HuH-7.5 (cell line): ENCODE measurements at places on chromosomes 6 and 20.
A peak's percentile ranks its signal among the peaks of the same experiment; 100 is the strongest.

GRCh38 chr6:6659600-6660327 lies 71.2 kb downstream of the LY86 start:
- no peak for DNase-seq

DNA sequence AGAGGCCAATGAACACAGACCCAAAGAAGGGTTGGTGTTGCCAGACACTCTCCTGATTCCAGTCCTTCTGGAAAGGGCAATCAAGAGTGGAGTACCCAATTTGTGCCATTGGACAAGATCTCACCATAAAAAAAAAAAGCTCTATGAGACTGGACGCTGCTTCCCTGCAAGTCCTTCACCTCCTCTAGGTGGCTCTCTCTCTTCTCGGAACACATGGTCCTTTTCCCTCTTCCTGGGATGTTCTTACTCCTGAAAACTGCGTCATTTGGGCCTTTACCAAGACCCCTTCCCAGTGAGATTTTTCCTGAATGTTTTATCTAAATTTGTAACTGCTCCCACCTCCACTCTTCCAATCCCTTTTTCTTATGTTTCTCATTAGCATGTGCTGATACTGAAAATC lies 280.8 kb downstream of the FOXA2 start:
- peak; percentile 28 for DNase-seq

DNA sequence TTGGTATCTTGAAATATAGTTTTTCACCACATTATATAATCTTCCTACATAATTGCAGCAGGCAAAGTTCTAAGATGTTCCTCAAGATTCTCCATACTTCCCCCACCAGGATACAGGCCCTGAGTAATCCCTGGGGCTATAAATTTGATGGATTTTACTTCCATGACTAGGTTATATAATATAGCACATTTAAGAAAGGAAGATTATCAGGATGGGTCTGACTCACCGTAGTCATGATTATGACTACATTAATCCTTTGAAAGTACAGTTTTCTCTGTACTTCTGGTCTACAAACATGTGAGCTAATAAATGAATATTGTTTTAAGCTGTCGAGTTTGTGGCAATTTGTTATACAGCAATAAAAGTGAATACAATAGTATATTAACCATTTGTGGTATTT lies 122.5 kb downstream of the MACROD2 start:
- DNase-seq = no peak

GRCh38 chr6:19298421-19298820 lies 538.7 kb upstream of the ID4 start:
- DNase-seq = no peak

GRCh38 chr6:26233649-26234420 lies 131.2 kb upstream of the BTN3A2 start:
- no peak for DNase-seq

GRCh38 chr6:145529582-145529981 lies 205.7 kb downstream of the EPM2A start:
- no peak for DNase-seq

DNA sequence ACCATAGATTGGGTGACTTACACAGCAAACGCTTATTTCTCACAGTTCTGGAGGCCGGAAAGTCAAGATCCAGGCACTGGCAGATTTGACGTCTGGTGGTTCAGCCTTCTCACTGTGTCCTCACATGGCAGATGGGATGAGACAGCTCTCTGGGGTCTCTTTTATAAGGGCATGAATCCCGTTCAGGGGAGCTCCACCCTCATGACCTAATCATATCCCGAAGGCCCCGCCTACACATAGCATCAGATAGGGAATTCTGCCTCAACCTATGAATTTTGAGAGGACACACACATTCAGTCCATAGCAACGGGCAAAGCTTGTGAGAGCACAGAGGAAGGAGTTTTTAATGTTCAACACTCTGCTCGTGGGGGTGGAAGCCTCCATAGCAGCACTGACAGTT lies 27.5 kb downstream of the DAAM2 start:
- DNase-seq = no peak

DNA sequence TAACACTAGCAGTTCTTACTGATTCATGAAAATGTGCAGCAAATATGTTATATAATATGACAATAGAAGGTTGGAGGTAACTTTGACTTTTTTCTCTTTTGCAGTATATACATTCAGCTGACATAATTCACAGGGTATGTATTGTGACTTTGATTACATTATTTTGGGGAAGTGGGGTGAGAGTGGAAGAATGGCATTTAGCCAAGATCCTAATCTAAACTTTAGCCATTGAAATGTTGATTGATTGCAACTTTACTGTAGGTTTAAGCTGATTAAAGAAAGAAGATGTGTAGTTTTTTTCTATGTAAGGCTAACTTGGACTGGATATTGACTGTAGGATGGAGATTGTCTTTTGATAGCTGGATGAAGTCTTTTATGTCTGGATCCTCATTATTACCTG lies 46.0 kb downstream of the MAPK14 start:
- no peak for DNase-seq

GRCh38 chr6:76840865-76841264 lies 622.4 kb downstream of the HTR1B start:
- DNase-seq = no peak
